ENCODE measurements at places on chromosomes 3 and 15.

GRCh38 chr3:58188173-58188564 lies 22.6 kb downstream of the DNASE1L3 start:
- no peak overlapping the region for H3K27ac ChIP-seq
- DNase-seq, result no peak
- no peaks in the 10 kb centered on the region for H3K36me3 ChIP-seq
- no peak overlapping the region for H3K4me3 ChIP-seq
- no peaks in the 10 kb centered on the region for H3K27me3 ChIP-seq
- H3K4me1 ChIP-seq, result peaks cover 3% of the 10 kb centered on the region

GRCh38 chr3:138923531-138923994 lies 23.4 kb downstream of the FOXL2 start:
- no peaks in the 10 kb centered on the region for H3K4me1 ChIP-seq
- no peak overlapping the region for H3K27ac ChIP-seq
- H3K4me3 ChIP-seq, result no peak overlapping the region
- DNase-seq, result peak; percentile 86
- H3K27me3 ChIP-seq, result peaks cover 19% of the 10 kb centered on the region

DNA sequence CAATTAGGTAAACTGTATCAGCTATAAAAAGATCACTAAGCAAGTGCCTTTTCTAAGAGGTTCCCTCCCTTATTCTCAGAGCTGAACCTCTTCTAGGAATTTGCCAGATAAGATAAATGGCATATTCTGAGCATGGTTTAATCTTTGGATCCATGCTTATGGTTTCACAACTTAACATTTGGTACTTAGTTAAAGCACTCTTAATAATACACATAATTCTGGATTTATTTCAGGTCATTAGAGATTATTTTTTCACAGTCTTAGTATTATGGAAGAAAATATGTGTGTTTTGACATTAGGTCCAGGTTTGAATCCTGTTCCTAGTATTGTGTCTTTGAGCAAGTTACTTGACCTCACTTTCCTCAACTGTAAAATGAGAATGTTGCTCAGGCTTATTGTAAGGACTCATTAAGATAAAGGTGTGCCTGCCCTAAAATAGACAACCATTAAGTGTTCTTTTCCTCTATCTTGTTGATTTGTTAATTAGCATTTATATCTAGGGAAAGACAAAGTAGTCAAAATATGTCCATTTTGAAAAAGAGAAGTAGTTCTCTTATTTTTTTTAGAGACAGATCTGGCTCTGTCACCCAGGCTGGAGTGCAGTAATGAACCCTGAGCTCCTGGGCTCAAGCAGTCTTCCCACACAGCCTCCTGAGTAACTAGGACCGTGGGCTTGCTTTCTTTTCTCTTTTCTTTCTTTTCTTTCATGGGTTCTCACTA lies 43.4 kb downstream of the TSC22D2 start:
- no peak overlapping the region for H3K4me3 ChIP-seq
- peaks cover 15% of the 10 kb centered on the region for H3K36me3 ChIP-seq
- DNase-seq, result no peak
- peaks cover 35% of the 10 kb centered on the region for H3K4me1 ChIP-seq

GRCh38 chr3:168061332-168061996 lies 34.3 kb downstream of the GOLIM4 start:
- no peak overlapping the region for H3K4me3 ChIP-seq
- H3K27me3 ChIP-seq, result no peaks in the 10 kb centered on the region
- peaks cover 15% of the 10 kb centered on the region for H3K4me1 ChIP-seq
- no peak for DNase-seq
- H3K27ac ChIP-seq, result no peak overlapping the region
- H3K36me3 ChIP-seq, result no peaks in the 10 kb centered on the region

- DNase-seq, result peak; percentile 83
- H3K4me1 ChIP-seq, result peaks cover 63% of the 10 kb centered on the region
- H3K27ac ChIP-seq, result peak overlapping the region; percentile 100
- H3K36me3 ChIP-seq, result no peaks in the 10 kb centered on the region
Observed at GRCh38 chr15:76987896-76988860, 6.7 kb upstream of the PSTPIP1 start.

DNA sequence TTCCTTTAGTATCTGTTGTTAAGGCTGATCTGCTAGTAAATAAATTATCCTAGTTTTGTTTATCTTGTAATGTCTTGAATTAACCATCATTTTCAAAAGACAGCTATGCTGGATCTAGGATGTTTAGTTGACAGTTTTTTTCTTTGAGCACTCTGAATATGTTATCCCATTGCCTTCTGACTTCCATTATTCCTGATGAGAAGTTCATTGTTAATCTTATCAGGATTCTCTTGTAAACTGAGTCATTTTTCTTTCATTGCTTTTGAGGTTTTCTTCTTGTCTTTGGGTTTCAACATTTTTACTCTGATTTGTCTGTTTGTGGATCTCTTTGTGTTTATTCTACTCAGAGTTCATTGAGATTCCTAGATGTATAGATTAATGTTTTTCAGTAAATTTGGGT lies 157.7 kb downstream of the WNT7A start:
- H3K27me3 ChIP-seq, result no peaks in the 10 kb centered on the region
- no peaks in the 10 kb centered on the region for H3K4me1 ChIP-seq
- no peak overlapping the region for H3K4me3 ChIP-seq
- H3K27ac ChIP-seq, result no peak overlapping the region
- DNase-seq, result no peak

DNA sequence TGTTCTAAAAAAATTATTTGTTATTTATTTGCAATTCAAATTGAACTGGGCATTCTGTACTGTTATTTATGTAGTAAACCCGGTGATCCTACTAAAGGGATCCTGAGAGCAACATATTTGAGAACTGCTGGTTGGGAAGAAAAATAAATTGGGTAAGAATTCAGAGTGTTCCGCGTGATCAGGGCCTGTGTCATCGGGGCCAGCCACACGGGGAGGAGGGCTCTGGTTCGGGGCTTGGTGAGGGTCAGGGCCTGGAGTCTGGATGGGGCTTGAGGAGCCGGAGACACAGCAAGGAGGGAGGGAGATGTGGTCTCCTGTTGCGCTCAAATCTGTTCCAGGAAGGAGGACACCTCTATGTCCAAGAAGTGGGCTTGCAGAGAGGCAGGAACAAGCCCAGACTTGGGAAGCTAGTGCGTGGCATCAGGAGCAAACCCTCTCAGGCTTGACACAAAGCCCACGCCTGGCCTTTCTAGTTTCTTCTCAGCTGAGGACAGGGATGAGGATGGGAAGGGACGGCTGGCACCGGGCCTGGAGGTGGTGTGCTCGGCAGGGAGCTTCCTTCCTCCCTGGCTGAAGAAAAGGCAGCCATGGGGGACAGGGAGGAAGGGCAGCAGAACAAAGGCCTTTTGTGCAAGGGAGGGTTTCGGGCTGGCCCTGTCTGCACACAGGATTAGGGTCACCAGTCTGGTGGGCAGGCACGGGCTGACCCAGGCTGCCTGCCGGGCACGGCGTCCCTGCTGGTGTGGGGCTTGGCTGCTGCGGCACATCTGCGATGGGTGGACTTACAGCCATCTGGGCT lies 22.9 kb upstream of the FBLN2 start:
- H3K4me1 ChIP-seq, result no peaks in the 10 kb centered on the region
- H3K27ac ChIP-seq, result no peak overlapping the region
- H3K36me3 ChIP-seq, result no peaks in the 10 kb centered on the region

DNA sequence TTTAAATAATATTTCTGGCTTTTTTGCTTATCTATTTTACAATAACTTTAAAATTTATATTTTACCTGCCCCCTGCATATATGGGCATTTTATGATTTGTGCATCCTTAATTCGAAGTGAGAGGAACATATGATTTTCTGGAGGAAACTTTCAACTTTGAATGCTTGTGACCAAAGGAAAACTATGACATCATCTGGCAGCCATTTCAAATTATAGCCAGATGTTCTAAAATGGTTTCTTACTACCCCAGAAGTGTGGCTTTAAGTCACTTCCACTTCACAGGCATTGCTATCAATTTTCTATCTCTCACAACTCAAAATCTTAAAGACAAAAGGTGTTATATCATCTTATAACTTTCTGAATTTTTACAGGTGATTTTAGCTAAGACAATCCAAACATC lies 508.8 kb downstream of the RBMS3 start:
- no peak for DNase-seq
- no peaks in the 10 kb centered on the region for H3K36me3 ChIP-seq
- no peak overlapping the region for H3K27ac ChIP-seq
- no peaks in the 10 kb centered on the region for H3K4me1 ChIP-seq
- H3K4me3 ChIP-seq, result no peak overlapping the region

- H3K4me3 ChIP-seq, result no peak overlapping the region
- no peak for DNase-seq
- no peak overlapping the region for H3K27ac ChIP-seq
- H3K27me3 ChIP-seq, result no peaks in the 10 kb centered on the region
- H3K36me3 ChIP-seq, result no peaks in the 10 kb centered on the region
- no peaks in the 10 kb centered on the region for H3K4me1 ChIP-seq
Observed at GRCh38 chr3:62798000-62798399, 77.2 kb downstream of the CADPS start.

DNA sequence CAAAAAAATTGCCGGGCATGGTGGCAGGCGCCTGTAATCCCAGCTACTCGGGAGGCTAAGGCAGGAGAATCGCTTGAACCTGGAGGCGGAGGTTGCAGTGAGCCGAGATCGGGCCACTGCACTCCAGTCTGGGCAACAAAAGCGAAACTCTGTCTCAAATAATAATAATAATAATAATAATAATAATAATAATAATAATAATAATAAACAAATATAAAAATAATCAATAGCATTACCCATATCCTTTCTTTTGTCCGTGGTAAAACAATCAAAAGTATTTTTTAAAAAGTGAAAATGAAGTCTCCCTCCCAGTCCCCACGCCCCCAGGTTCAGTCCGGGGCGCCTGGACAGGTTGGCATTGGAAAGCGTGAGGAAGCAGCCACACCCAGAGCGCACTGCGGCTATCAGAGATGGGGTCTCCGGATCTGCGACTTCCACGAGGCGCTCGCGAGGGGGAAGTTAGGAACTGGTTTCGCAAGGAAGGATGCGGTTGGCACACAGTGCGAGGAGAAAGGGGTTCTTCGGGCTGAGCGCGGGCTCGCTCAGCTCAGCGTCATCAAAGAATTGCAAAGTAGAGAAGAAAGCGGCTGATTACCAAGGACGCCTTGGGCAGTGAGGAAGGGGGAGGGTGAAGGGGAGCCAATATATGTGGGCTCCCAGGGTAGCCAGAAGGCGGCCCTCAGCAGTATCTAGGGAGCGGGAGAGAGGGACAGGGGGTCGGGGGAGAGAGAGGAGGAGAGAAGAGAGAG lies 69.5 kb upstream of the EPHB3 start:
- H3K27me3 ChIP-seq, result peaks cover 65% of the 10 kb centered on the region
- H3K36me3 ChIP-seq, result no peaks in the 10 kb centered on the region
- peaks cover 5% of the 10 kb centered on the region for H3K4me1 ChIP-seq
- H3K4me3 ChIP-seq, result no peak overlapping the region
- H3K27ac ChIP-seq, result no peak overlapping the region

DNA sequence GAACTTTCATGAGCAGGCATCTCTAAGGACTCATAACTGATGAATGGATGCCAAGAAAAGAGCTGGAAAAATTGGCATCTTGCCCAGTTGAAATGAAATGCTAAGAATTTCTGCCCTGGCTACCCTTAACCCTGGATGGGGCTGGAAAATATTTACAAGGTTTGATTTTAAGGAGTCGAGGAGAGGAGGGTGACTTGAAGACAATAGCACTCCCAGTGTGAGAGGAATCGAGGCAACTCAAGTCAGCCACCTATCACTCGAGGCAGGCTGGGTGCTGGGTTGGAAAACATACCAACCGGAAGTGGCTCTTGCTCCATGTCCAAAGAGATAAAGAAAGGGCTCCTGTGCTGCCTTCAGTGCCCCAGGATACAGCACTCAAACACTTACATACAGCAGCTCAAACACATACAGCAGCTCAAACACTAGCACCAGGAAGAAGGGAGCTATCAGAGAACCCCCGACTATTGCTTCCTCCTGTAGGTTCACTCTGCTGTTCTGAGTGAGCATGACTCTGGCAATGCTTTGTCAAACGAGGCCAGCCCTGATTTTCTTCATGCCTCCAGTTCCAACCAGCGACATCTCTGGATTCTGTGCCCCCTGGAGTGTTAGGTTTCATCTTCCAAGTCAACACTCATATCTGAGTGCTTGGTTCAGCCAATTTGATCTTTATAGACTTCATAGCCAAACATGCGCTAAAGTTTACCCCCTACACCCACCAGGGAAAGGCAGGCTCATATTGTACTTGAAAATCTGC lies 4.9 kb downstream of the PRICKLE2 start:
- no peak overlapping the region for H3K27ac ChIP-seq
- no peaks in the 10 kb centered on the region for H3K36me3 ChIP-seq
- H3K4me1 ChIP-seq, result no peaks in the 10 kb centered on the region
- H3K27me3 ChIP-seq, result peaks cover 9% of the 10 kb centered on the region
- no peak overlapping the region for H3K4me3 ChIP-seq

DNA sequence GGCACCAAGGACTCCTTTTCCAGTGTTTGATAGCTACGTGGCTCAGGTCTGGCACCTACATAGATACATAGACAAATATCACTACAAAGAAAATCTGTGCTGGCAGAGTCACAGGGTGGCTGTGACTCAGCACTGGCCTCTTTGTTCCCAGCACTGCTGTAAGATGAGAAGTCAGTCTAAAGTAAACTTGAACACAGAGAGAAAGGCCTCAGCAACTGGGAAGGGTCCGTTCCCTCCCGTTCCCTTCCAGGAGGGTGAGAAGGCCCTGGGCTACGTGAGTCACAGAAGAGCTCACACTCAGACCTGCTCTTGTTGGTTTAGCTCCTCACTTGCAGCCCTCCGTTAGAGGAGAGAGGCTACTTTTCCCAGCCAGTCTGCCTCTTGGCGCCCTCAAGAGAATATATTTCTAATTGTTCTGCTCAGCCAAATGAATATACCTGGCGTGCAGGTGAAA lies 23.1 kb downstream of the ANXA2 start:
- peaks cover 76% of the 10 kb centered on the region for H3K36me3 ChIP-seq
- H3K4me3 ChIP-seq, result no peak overlapping the region
- no peaks in the 10 kb centered on the region for H3K27me3 ChIP-seq
- no peak overlapping the region for H3K27ac ChIP-seq
- no peak for DNase-seq

GRCh38 chr3:23776352-23776891 lies 29.3 kb upstream of the UBE2E1 start:
- no peak overlapping the region for H3K4me3 ChIP-seq
- peaks cover 9% of the 10 kb centered on the region for H3K27me3 ChIP-seq
- no peak for DNase-seq
- H3K4me1 ChIP-seq, result no peaks in the 10 kb centered on the region

DNA sequence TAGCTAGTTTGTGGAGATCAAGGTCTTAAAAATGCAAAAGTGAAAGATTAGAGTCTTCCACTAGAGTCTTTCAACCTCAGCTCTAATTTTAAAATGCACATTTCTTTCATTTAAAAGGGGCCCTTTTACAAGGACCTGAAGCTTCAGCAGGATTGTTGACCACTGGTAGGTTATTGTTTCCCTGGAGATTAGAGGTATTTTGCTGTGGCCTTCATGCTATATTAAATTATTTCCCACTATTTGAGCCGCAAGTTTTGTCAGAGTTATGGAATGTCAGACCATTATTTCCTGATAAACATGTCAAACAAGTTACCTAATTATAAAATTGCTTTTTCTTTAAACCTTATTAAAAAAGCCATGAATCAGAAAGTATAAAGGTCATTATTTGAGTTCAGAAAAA lies 103.1 kb upstream of the CCNL1 start:
- H3K36me3 ChIP-seq, result no peaks in the 10 kb centered on the region
- no peaks in the 10 kb centered on the region for H3K4me1 ChIP-seq
- H3K4me3 ChIP-seq, result no peak overlapping the region

GRCh38 chr3:61157414-61157813 lies 93.8 kb downstream of the FHIT start:
- no peaks in the 10 kb centered on the region for H3K27me3 ChIP-seq
- no peak overlapping the region for H3K4me3 ChIP-seq
- no peak overlapping the region for H3K27ac ChIP-seq
- H3K4me1 ChIP-seq, result peaks cover 2% of the 10 kb centered on the region
- no peaks in the 10 kb centered on the region for H3K36me3 ChIP-seq
- no peak for DNase-seq
